ENCODE measurements at places on chromosomes 7 and 10. TPM values are rescaled to one million over a fixed set of nuclear protein-coding genes. Genes with fewer than 3 reads are reported as not detected.

DNA sequence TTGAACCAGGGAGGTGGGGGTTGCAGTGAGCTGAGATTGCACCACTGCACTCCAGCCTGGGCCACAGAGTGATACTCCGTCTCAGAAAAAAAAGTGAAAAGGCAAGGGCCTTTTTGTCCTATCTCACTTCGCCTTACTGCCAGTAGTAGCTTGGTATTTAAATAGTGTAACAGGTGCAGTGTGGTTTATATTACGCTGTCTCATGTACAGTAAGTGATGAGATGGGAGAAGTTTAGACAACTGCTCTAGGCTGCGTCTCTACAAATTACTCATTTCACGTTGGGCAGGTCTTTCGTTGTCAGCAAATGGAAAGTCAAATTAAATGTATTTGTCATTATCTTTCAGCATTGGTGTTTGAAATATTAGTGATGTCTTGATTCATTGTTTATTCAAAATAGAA, 15.5 kb upstream of the PFKFB3 start:
- no peak for DNase-seq

The NEBL gene
- total RNA-seq: 13.0 TPM

- DNase-seq: peak; percentile 52
Observed at GRCh38 chr7:31443457-31443856, 70.4 kb upstream of the ITPRID1 start.

- DNase-seq: no peak
Observed at GRCh38 chr7:69858471-69858870, 260.2 kb downstream of the AUTS2 start.

- no peak for DNase-seq
Observed at GRCh38 chr10:63498665-63499064, 22.5 kb upstream of the REEP3 start.

DNA sequence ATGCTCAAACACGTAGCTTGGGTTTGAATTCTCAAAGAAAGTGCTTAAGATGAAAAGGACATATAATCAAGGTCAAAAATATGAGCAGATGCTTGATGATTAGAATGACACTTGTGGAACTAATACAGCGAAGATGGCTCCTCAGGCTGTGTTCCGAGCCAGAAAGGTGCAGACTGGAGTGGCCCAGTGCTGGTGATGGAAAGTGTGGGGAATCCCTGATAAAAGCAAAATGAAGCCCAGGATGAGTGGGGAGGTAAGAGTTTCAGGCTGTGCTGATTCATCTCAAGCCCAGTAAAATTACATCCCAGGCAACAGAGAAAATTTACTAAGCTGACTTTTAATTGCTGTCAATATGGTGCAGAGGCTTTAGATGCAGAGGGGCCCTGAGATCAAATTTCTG, 77.8 kb upstream of the IKZF1 start:
- DNase-seq: no peak

DNA sequence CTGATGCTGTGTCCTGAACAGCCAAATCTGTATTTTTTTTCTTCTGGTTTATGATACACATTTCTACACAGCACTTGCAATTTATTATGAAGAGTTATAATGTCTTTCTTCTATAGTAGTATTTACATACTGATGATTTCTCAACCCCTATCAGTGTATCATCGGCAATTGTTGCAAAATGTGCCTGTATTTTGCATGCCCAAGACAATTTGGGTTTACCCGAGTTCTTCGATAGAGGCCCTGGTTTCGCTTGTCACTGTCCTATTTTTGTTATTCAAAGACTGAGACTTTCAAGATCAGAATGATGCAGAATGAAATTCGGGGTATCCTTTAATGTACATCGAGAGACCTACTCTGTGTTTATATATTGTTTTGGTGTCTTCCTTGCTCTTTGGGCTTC, 184.5 kb upstream of the PRSS58 start:
- DNase-seq: no peak

- peak; percentile 72 for DNase-seq
Observed at GRCh38 chr10:35194906-35195305, 68.3 kb downstream of the CREM start.

The ZMIZ2 gene
- total RNA-seq: 21.0 TPM

GRCh38 chr10:106967452-106967851, 197.1 kb downstream of the SORCS1 start:
- no peak for DNase-seq

The NKX2-3 gene
- 0.25 TPM for total RNA-seq

GRCh38 chr10:49052069-49052468, 63.3 kb downstream of the VSTM4 start:
- no peak for DNase-seq

DNA sequence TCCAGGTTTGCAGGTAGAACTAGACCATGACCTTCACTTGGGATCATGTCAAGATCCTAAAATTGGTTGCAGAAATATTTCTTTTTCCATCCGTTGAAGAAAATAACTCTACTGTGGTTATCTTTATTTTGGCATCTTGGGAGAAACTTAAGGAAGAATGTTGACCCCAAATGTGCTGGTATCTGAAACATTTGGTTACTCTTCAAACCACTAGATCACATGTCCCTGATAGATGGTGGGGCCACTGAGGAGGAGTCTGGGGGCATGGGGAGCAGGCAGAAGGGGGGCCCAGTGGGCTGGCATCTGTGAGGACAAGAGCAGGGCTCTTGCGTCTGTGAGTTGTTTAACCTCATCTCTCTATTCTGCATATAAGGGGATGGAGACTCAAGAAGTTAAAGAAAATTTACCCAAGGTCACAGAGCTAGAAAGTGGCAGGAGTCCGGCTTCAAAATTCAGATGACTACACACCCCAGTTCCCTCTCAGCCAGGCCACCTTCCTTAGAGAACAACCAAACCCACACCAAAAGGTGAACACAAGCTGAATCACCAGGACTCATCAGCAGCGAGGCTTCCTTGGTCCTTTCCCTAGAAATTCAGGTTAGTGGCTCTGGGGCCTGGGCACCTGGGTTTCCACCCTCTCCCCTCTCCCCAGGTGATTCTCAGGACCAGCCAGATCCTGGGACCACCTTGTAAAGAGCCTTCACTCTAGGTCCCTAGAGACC, 40.6 kb upstream of the SRGN start:
- no peak for DNase-seq

DNA sequence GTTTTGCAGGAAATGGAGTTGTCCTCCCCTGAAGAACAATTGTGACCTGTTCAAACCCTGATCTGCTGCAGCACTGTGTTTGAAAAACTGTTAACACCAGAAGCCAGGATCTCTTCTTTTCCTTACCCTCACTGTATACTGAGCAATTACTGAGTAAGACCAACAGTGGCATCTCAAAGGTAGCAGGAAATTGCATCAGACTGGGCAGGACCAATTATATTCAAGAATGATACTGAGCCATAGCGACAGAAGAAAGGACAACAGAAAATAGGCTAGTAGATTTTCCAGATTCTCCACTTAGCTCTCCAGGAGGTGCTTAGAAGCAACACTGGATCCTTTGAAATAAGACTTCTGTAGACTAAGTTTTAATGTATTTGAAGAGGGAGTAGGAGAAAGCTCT, 57.4 kb upstream of the INHBA start:
- DNase-seq: no peak

The TDRD1 gene
- total RNA-seq: not detected

The GARIN1A gene
- 0.03 TPM for total RNA-seq

DNA sequence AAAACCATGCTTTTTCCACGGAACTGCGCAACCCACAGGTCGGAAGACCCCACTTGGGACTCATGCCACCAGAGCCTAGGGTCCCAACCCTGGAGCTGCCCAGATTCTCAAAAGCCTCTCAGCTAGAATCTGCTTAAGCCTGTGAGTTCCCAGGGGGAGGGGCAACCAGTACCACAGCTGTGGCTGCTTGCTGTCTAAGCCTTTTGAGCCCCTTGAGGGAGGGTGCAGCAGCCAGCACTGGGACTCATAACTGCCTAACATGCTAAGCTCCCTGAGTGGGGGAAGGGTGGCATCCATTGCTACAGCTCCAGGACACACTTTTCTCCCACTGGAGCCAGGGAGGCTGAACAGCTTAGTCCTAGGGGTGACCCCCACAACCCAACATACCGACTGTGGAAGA, 485.6 kb upstream of the GRM3 start:
- DNase-seq: no peak

DNA sequence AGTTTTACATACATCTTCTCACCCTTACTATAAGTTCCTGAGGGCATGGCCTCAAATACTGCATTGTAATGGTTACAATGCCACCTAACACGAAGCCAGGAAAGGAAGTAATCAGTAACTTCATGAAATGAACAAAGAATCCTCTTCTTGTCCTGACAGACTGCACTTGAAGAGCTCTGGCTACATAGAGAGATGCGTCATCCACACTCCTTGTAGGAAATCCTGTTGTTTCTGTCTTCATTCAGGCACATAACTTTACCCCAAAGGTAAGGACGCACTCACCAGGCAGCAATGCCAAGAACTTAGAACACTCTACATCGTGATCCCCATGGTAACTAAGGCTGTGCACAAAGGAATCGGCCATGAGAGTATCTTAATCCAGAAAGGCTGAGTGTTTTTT, 80.3 kb upstream of the ARID5B start:
- DNase-seq: no peak

DNA sequence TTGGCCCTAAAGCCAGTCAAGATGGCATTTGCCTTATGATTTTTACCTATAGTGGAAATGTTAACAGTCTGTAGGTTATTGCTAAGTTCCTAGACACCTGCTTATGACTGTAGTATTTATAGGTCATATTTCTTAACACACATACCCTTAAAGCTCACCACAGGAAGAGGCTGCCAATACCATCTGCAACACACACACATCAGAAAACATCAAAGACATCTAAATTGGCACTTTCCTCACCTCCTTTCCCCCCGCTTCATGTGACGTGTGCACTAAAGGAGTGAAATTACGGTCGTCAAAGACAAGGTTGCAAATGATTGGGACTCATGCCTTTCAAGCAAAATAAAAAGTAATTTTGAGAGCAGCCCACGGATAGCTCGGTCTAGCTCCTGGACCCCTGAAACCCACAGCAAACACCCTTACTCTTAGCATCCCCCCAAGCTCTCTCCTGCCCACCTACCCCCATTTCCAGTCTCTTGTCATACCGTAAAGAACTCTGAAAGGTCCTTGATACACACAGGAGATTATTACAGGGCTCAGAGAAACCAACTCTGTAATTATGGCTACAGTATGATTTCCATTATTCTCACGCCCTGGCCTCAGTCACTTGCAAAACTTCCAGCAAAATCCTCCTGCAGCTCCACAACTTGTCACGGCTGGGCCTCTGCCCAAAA, 90.5 kb downstream of the PLXNA4 start:
- DNase-seq: no peak

DNA sequence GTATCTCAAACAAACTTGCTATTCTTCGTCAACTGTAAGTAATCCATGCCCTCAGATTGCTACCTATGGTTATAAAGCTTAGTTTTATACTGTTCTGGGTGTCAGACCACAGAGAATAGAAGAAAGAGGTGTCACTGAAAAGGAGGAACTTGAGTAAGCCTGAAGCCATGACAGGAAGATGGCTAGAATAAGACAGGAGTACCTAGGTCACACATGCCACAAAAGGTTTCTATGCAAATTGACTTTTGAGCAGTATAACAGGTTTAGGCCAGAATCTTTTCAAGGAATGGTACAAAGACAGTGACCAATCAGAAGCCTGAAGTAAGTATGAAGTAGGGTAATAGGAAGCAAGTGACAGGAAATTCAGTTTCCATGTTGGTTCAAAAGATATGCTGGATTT, 23.5 kb downstream of the FBXW4 start:
- DNase-seq: no peak

DNA sequence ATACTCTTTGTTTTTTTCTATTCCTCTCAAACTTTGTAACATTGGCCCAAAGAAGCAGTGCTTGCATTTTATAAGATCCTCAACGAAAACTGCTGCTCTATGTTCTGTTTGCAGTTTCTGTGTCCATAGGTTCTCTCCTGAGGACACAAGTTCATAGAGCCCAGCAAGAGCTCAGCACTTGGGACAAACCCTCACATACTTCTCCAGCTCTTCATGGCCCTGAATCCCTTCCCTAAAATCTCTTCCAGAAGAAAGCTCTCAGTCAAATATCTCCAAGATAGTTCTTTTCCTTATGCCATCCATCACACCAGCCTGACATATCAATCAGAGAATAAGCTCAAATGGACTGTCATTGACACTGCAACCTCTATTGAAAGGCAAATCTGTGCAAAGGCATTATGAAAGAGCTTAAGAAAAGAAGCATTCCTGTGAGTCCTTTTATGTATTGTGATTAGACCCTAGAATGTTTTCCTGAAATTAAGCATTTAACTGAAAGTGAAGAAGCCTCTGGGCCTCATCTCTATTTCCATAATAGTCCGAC, 405.5 kb downstream of the ANKRD7 start:
- no peak for DNase-seq

The HTR7 gene
- 1.0 TPM for total RNA-seq

The INPP5A gene
- total RNA-seq: 13.1 TPM

DNA sequence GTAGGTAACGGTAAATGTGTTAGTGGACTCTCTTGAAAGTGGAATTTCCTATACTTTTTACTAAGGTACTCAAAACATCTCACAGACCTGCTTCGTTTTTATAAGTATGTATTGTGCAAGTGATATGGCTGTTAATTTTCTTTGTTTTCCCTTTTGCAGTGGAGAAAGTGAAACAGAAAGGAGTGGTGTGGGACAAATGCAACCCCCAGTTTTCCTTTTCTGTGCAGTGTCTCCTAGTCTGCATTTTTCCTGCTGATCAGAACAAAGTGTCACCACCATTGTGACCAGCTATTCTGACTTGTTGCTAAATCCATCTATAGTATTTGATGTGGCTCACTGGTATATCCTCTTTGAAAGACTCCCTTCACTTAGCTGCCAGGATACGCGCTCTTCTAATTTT, 410.0 kb downstream of the EXOC4 start:
- no peak for DNase-seq

GRCh38 chr7:34096198-34096651, 190.9 kb downstream of the BMPER start:
- no peak for DNase-seq

DNA sequence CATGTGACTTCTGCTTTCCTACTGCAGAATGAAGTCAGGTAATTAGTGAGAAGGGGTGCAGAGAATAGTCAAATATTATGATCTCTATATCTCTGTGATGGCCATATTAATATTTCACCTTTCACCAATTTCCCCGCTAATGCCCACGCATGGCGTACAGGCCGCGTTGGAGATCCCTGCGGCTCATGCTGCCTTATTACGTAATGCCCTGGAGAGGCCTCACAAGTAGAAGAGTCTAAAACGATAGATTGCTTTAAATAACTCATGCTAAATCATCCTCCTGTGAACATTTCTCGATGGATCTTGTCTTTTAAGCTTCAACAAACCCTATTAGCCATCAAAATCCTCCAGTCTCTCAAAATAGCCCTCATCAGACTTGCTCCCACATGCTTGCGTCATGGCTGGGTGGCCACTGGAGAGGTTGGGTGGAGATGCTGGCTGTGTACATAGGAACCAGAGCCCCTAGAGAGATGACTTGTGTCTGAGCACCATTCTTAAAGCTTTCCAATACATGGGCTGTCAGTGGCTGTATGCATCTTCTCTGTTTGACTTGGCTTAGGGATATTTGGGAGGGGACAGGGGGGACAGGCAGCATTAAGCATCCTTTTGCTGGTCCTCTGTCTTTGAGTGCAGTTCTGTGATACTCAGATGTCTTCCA, 79.5 kb upstream of the INSYN2A start:
- no peak for DNase-seq

All from NCI-H460 (cell line).